ENCODE measurements at places on chromosomes 3 and 15.

GRCh38 chr15:74712311-74712710 lies 13.0 kb downstream of the CYP1A1 start:
- no peak for DNase-seq

GRCh38 chr15:89494941-89495637 lies 1.3 kb downstream of the RHCG start:
- DNase-seq, result peak; percentile 34

GRCh38 chr15:68344600-68344999 lies 67.1 kb downstream of the FEM1B start:
- no peak for DNase-seq

DNA sequence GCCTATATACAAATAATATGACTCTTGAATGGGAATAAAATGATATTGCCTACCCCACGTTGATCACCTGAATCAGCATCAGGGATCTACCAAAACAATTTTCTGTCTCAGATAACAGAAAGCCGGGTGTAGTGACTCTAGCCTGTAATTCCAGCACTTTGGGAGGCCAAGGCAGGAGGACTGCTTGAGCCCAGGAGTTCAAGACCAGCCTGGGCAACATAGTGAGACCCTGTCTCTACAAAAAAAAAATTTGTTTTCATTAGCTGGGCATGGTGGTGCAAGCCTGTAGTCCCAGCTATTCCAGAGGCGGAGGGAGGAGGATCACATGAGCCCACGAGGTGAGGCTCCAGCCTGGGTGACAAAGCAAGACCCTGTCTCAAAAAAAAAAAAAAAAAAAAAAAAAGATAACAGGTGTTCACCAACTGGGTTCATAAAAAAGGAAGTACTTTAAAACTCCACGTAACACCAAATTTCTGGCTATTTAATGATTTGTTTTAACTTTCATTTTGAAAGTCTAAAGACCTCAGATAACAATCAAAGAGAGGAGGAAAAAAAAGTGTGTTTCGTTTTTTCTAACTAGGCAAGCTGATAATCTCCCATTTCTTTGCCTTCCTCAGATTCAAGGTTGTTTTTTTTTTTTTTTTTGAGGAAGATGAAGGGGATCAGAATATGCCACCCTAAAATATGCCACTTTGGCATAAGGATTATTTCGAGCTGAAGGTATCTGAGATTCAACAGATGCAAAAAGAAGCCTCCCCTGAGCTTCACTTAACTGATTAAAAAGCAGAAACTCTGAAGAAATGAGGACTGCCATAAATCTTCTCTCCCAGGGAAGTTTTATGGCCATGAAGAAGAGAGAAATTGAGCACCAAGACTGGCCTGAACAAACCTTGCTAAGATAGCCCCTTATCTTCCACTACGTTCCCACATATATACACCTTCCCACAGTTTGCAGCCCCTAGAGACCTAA lies 44.1 kb downstream of the TRANK1 start:
- peak; percentile 15 for DNase-seq

Data from activated CD4-positive, alpha-beta T cell treated with anti-CD3 and anti-CD28 coated beads, Interleukin-10, Interleukin-2, amounts not matched to agents 100 ng/mL and 50 ng/mL, durations not matched to agents 16 hours and 8 hours (primary cell).